ENCODE measurements at places on chromosomes 5 and 9.

GRCh38 chr9:27395484-27395921 lies 98.6 kb upstream of the EQTN start:
- DNase-seq, result no peak

- no peak for DNase-seq
Observed at GRCh38 chr5:172078726-172079345, 72.4 kb upstream of the FBXW11 start.

DNA sequence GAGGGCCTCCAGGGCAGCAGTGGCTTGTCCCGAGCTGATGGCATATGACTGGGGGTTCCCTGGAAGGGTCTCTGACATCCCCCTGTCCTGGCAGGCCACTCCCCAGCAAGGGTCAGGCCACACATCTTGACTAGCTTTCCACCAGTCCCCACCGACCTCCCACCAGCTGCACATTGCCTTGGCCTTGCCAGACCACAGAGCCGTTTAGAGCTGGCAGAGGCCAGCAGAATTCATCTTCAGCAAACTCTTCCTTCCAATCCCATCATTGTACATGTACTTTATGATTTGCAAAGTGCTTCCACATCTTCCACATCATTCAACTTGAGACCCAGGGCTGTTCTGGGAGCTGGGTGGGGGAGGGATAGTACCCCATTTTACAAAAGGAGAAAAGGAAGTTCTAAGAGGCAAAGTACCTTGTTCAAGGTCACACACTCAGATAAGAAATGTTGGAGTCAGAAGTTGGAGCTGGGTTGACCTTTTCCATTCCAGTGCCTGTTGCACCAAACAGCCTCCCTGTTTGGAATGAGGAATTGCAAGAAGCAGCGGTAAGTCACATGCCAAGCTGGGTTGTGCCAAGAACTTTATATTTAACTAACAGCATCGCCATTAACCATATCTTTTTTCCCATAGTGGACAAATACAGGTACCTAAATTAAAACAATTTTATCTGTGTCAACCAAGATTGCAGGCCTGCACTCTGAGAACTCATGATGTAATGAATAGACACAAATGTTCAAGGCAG lies 25.8 kb upstream of the COL15A1 start:
- no peak for DNase-seq

- DNase-seq, result no peak
Observed at GRCh38 chr5:123455640-123456039, 32.4 kb upstream of the CEP120 start.

DNA sequence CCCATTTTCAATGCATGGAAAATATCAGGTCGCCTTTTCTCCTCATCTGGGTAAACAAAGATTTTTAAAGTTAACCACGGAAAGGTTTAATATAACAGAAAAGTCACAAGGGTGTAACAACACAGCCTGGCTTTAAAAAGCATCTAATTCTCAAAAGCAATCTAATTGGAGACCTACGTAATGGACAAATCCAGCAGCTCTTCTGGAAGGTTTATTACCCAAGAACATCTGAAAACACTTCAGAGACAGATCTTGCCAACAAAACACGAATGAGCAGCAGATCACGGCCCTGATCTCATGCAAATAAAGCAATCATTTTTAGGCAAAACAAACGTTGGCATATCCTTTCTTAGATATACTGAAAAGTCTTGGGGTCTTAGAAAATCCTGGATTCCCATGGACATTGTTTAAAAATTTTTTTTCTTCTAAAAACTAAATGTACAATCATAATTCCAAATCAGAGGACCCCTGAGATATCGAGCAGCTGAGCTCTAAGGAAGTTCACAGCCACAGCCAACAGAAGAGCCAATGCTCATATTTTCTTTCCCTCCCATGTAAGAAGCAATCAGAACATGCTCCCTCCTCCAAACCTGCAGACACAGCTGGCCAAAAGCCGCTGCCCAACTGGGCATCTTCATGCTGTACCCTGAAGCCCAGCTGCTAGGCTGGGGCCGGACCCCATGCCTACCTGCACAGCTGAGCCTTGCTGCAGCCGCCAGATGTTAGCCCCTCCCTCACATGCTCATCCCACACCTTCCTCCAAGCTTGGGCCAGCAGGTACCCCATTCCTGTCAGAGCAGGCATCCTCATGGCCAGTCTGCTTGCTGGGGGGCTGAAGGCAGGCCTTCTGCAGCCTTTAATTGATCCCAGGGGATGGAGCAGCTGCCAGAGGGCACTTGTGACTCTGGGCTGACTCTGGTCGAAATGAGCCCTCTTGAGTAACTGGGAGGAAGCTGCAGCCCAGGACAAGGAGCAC lies 11.2 kb downstream of the ANKS6 start:
- DNase-seq, result no peak

GRCh38 chr5:81308836-81309235 lies 7.4 kb downstream of the ZCCHC9 start:
- no peak for DNase-seq

GRCh38 chr5:151664694-151665585 lies 21.8 kb downstream of the SPARC start:
- no peak for DNase-seq

DNA sequence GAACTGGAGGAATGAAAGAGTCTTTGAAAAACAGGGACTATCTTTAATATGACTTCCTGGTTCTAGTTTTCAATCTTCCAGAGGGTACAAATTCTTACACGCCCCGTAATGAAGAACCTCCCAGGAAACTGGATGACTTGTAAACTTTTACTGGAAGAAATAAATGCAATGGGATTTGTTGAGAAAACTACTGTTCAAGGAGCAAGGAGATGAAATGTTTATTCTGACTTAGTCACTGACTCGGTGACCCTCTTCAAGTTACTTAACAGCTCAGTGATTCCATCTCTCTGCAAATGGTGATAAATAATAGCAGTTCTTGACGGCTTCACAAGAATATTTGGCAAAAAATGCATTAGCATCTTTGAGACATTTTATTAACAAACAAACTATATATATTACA lies 858.6 kb downstream of the PTPRD start:
- DNase-seq, result no peak

DNA sequence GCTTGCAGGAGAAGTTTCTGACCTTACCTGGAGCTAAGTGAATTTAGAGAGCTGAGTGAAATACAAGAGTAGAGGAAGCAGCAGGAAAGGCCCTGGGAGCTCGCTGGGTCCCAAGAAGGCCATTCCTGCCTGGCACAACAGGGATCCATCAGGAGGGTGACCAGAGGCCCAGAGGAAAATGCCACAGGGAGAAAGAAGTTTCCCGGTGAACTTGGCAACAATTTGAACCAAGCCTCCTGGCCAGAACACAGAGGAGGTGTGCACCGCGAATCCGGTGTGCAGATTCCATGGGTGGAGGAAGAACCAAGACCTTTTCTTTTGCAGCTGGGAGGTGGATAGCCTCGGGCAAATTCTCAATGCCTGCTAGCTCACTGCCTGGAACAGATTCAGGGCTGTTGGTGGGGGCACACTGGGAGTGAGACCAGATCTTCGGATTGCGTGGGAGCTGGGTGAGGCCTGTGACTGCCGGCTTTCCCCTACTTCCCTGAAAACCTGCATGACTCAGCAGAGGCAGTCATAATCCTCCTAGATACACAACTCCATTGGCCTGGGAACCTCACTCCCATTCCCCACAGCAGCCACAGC lies 1850.9 kb upstream of the NUDT12 start:
- DNase-seq, result no peak

DNA sequence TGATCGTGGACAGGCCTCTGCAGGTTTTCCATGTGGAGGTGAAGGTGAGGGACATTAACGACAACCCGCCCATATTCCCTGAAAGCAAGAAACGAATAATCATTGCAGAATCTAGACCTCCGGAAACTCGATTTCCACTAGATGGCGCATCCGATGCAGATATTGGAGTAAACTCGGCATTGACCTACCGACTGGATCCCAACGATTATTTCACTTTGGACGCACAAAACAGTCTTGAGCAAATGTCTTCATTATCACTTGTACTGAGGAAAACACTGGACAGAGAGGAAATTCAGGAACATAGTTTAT lies 621 bp downstream of the PCDHA13 start:
- DNase-seq, result peak; percentile 10

- DNase-seq, result no peak
Observed at GRCh38 chr9:78371981-78372380, 75.1 kb downstream of the PSAT1 start.

GRCh38 chr5:62886603-62887315 lies 308.1 kb downstream of the LRRC70 start:
- peak; percentile 48 for DNase-seq

- DNase-seq, result no peak
Observed at GRCh38 chr9:38329968-38330367, 62.5 kb upstream of the ALDH1B1 start.

- no peak for DNase-seq
Observed at GRCh38 chr9:100521282-100521681, 48.3 kb downstream of the TMEFF1 start.

DNA sequence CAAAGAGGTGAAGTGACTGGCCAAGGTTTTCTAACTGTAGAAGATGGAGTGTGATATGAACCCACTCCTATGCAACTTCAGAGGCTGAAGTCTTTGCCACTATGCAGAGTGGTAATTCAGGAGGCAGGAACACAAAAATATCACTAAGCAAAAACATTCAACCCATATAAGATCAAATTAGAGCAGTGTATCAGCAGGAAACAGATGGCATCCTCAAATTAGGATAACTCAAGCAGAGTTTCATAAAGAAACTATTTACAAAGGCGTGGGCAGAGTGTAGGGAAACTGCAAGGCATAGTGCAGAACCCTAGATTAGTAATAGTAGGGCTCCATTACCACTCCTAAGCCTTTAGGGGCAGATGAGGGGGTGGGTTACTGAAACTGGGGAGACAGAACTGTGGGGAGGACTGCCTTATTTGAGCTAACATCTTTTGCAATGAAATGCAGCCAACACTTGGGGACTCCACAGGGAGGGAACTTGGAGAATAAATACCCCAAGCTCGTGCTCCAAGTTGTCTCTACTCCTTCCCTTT lies 72.2 kb downstream of the PTTG1 start:
- no peak for DNase-seq

DNA sequence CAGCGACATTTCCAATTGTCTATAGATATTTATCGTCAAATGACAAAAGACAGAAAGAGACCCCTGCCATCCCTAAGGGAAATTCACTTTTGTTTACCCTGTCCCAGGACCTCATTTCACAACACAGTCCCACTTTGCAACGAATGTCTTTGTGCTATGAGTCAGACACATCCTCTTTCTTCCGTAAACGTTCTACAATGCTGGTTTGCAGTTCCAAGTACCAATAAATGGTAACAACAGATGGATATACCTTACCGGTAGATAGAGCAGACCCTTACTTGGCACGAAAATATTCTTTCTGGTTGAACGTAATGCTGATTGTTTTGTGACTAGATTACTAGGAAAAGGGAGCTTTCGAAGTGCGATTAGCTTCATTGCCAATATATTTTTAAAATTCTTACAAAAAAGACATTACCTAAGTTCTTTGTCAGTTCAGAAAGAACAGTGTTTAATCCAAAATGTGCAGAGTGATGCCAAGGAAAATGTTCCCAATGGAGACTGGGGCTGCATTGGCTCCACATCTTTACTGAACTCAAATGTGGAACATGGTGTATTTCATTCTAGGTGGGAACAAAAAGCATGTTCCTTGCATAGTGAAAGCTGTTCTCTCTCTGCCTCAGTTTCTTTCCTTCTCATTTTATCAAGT lies 202.5 kb upstream of the SLC27A6 start:
- no peak for DNase-seq

GRCh38 chr5:78823196-78823595 lies 161.9 kb downstream of the ARSB start:
- DNase-seq, result no peak

- peak; percentile 41 for DNase-seq
Observed at GRCh38 chr5:176676361-176676824, 29.1 kb downstream of the TSPAN17 start.

GRCh38 chr5:146589028-146589345 lies 73.0 kb upstream of the GPR151 start:
- no peak for DNase-seq

DNA sequence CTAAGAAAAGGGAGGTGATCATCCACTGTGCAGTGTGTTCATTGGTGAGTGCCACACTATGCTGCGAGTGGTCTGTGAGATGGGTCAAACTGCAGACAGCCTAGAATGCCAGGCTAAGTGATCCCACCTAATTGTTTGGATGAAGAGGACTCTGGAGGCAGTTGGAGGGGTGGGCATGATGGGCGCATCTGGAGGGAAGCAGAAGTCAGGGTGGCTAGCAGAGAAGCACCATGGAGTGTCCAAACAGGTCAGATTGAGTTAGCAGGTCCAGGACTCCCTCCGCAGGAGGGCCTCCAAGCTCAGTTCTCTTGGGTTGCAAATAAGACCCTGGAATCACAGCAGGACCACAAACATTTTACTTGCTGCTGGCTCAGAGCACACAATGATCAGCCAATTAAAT lies 19.9 kb upstream of the ANGPTL2 start:
- DNase-seq, result no peak

DNA sequence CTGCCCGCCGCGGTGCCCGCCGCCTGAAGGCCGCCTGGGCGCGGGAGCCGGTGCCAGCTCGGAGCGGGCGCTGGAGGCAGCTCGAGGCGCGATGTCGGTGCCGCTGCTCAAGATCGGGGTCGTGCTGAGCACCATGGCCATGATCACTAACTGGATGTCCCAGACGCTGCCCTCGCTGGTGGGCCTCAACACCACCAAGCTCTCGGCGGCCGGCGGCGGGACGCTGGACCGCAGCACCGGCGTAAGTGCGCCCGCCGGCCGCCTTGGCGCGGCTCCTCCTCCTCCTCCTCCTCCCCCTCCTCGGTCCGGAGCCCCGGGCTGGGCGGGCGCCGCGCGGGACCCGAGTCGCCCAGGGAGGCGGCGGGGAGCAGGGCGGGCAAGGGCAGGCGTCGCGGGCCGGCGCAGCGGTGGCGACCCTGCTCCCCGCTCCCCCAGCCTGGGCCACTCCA lies 455 bp downstream of the OLFM1 start:
- DNase-seq, result no peak

GRCh38 chr9:84385386-84386040 lies 45.0 kb upstream of the SLC28A3 start:
- no peak for DNase-seq

DNA sequence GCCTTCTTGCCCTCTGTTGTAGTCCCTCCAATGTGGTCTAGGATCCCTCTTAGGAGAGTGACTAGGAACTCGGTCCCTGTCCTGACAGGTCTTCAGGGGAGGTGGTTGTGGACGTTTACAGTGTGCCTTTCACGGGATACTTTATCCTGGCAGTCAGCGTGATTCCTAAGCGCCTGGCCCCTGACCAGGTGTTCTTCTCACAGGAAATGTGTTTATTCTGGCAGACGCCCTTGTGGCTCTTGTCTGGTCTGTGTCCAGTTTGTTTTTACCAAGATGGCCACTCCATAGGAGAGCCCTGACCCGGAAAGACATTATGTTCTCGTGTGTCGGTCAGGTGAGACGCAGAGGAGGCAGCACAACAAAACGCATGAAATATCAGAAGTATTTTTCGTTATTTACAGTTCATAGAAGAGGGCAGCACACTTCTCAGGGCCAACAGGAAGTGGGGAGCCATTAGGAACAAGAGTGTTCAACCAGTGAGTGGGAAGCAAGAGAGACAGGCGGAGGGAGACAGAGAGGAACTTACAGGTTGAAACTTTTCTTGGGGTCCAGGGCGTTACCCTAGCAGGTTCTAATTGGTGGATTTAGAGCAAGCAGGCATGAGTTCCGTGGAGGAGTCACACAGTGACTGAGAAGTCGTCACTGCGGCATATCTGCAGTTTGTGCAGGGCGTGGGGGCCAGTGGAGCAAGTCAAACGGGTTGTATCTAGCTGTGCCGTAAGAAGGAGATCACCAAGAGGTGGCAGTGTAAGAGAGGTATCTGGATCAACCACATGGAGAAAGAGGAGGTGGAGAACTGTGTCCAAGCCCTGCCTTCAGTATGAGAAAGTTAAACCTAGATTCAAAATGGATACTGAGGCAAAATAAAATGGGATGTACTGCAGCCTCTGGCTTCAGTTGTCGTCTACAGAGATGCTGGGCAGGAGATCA lies 412.9 kb downstream of the ZSWIM6 start:
- no peak for DNase-seq

All from urothelium cell line (cell line).